Stimulated activated CD4-positive, alpha-beta T cell treated with anti-CD3 and anti-CD28 coated beads, Interleukin-2, amount 100 ng/mL, for 48 hours (primary cell): ENCODE measurements at places on chromosomes 2 and 18.

DNA sequence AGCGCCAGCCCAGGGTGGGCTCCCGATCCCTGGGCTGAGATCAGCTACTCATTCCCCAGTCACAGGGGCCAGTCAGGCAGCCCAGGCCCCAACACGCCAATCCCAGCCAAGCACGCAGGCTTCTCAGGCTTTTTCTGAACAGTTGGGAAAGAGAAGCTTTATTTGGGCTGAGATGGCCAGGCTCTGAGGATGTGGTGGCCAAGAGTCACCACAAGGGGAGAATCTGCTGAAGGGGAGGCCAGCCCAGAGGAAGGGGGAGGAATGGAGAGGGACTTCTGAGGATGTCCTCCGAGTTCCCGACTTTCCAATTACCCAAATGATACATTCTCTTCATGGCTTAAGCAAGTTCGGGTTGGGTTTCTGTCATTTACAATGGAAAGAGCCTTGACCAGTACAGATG is 2.8 kb upstream of the DIPK1C start:
- no peak for DNase-seq

- no peak for DNase-seq
These were observed 1187.8 kb upstream of the TMEFF2 start for GRCh38 chr2:193382583-193382982.

DNA sequence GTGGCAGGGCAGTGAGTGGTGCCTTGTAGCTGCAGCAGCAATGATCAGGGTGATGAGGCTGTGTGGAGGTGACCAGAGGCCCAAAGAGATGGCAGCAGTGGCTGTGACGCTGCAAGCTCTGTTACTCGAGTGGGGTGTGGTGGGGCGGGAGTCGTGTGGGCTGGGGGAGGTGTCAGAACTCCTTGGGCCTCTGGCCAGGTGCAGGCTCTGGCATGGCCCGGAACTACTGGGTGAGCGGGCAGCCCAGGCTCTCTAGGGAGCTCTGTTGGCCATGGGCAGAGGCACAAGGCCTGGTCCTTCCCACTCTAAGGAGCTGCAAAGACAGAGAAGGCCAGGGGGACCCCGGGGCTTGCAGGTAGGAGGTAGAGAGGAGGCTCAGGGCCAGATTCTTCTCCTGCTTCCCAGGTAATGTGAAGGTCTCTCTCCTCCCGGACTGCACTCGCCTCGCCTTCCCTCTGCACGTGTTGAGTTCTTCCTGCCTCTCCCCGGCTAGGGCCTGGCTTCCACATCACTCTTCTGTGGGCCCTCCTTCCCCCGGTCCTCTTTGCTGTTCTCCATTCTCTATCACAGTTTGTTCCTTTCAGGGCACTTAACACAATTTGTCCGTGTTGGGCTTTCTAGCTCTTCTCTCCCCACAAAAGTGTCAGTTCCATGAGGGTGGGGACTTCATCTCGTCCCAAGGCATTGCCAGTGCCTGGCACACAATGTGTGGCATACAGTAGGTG is 114.8 kb downstream of the MCFD2 start:
- no peak for DNase-seq

GRCh38 chr2:63710732-63711131 is 122.0 kb downstream of the MDH1 start:
- DNase-seq: no peak

GRCh38 chr2:75600461-75601011 is 39.8 kb upstream of the EVA1A start:
- no peak for DNase-seq

DNA sequence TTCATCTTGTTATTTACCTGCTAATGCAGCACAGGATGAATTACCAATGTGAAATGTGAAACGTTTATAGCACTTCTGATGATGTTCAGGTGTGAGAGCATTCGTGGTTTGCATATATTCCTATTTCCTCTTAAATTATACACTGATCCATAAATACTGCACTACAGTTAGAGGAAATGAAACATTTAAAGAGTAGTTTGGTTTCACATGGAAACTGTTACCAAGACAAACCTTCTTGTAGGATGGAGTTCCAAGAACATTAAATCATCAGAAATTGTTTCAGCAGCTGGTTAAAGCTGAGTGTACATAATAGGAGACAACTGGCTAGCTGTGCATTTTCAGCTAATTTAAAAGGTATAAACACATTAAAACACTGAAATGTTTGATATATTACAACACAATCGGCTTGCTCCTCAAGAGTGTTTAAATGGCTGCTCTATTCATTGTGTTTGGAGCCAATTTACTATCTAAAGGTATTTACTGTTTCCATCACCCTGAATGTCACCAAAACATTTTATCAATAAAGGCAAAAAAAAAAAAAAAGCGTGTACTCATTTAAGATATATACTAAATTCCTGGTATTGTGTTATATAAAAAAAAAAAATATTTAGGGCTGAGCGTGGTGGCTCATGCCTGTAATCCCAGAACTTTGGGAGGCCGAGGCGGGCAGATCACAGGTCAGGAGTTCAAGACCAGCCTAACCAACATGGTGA is 100.6 kb downstream of the DYM start:
- DNase-seq: no peak

- no peak for DNase-seq
These were observed 77.6 kb upstream of the CRIM1 start for GRCh38 chr2:36277881-36278523.

DNA sequence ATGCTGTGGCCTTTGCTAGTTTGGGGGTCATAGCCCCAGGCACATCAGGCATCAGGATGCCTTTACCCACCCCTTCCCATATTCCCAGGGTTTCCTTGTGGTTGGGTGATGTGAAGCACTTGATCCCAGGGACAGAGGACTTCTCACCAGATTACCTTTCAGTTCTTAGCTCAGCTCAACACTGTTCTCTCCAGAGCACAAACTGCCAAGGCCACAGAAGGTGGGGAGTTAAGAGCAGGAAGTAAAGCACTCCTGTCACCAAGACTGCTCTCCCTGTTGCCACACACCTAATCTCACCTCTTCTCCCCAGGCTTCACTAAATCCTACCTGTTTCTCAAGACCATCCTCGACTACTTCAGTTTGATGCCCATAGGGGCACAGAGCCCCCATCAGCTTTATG is 25.9 kb downstream of the FHOD3 start:
- DNase-seq: no peak

DNA sequence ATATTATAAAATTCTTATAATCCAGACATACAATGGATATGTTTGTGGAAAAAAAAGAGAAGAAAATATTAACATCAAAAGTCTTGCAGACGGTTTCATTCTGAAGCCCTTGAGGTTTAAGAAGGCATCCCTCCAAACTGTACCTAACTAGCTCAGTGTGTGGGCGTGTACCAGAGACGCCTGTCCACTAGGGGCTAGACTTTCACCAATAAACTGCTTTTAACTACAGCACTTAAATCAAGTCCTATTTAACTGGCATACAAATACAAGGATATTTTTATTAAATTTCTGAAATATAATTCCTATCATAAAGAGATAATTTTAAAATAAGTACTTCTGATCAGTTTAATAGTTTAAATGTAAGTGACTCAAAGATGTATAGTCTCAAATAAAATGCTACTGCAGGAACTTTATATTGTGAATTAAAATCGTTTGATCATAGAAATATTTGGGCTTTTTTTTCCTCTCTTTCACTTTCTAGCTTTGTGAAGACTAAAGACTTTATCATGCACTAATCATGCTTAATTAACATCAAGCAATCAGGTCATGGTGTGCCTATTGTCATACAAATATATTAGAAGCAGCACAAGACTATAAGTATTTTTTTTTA is 437.7 kb downstream of the SATB2 start:
- DNase-seq: no peak

GRCh38 chr2:159953136-159953823 is 109.1 kb downstream of the PLA2R1 start:
- DNase-seq: no peak

DNA sequence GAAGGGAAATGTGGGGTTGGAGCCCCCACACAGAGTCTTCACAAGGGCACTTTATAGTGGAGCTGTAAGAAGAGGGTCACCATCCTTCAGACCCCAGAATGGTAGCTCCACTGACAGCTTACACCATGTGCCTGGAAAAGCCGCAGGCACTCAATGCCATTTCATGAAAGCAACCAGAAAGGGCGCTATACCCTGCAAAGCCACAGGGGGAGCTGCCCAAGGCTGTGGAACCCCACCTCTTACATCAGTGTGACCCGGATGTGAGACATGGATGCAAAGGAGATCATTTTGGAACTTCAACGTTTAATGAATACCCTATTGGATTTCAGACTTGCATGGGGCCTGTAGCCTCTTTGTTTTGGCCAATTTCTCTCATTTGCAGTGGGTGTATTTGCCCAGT is 694.7 kb downstream of the CBLN2 start:
- no peak for DNase-seq

GRCh38 chr2:110910423-110910822 is 178.1 kb downstream of the ACOXL start:
- no peak for DNase-seq

DNA sequence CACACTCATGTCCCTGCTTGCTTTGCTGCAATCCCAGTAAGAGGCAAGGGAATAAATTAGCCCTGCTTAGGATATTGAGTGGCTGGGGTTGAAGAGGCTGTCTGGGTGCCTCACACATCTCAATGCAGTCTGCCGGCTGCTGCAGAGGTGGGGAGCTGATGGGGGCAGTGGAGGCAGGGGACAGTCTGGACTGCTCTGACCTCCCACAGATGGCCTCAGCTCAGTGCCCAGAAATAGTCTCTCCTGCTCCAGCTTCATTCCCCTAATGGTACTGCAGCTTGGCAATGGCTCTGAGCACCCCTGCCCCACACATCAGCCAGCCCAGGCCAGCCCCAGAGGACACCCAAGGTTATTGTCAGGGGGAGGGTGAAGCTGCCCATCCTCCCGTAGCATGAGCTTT is 21.5 kb upstream of the TNS1 start:
- no peak for DNase-seq

GRCh38 chr2:86646865-86647264 is 23.2 kb upstream of the RNF103 start:
- DNase-seq: no peak

- DNase-seq: no peak
These were observed 315.1 kb upstream of the KLHL29 start for GRCh38 chr2:23069923-23070322.

DNA sequence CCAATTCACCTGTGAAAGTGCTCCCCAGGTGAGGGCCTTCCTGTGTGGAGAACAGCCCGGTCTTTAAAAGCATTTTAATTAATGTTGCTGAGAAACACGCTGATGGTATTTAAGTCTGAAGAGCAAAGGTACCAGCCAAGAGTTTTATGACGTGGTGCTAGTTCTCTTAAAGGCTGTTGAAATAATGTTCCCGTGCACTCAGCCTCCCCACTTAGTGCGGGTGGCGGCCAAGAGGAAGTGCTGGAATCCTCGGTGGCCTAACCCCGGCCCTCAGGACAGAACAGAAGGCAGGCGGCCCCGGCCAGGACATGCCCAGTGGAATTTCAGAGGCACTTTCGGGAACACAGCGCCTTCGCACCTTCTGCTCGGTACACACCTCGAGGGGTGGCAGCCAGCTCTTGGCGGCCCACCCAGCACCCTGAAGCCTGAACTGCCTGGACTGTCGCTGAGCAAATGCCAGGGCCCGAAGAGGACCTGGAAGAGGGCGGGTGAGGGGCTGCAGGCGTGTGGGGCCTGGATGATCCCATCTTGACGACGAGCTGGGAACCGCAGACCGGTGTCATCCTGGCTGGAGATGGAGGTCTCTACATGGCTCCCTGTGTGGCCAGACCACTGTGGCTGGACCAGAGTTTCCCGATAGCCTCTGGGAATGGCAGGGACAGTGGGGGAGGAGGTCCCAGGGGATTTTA is 142.9 kb downstream of the ASB1 start:
- DNase-seq: no peak

- DNase-seq: no peak
These were observed 2.6 kb upstream of the TLK1 start for GRCh38 chr2:171163261-171163660.
